ENCODE measurements at places on chromosomes 3 and 15.

DNA sequence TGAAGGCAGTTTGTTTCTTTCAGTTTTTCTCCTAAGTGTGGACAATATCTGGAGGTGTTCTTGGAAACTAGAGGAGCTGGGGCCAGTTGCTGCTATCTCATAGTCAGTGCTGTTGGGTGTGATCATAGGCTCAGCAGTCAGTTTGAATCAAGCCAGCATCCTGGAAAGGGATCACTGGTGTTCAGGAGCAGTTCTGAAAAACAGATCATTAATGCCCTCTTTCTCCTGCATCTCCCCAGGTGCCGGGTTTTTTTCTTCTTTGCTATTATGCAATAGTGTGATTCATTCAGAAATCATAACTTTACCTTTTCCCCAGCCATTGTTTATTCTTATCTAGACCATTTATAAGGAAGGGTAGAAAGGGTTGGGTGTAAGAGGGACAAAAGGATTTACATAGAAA is 24.0 kb downstream of the LNP1 start:
- no peak for DNase-seq

DNA sequence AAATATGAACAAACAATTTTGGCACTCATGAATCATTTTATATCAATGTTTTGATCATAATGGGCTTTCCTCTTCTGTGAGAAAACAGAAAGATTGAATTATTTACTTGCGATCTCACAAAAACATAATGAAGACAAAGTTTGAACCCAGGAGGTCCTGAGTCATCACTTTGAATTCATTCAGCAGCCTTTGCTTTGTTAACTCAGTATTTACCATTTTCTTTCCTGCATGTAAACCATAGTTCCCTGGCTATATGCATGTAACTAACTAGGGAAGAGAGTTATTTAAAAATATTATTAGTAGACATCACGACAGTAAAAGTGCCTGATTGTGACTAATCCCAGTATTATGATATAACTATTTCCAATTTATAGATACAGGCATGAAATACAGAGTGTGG is 1026.2 kb downstream of the PLOD2 start:
- no peak for DNase-seq

GRCh38 chr15:91116113-91117067 is 16.3 kb downstream of the SV2B start:
- DNase-seq, result peak; percentile 20

GRCh38 chr3:191066669-191067068 is 132.4 kb upstream of the OSTN start:
- DNase-seq, result no peak

GRCh38 chr3:28835751-28836150 is 445.1 kb upstream of the RBMS3 start:
- no peak for DNase-seq

- no peak for DNase-seq
These were observed 193.1 kb downstream of the MEIS2 start for GRCh38 chr15:36907295-36907694.

DNA sequence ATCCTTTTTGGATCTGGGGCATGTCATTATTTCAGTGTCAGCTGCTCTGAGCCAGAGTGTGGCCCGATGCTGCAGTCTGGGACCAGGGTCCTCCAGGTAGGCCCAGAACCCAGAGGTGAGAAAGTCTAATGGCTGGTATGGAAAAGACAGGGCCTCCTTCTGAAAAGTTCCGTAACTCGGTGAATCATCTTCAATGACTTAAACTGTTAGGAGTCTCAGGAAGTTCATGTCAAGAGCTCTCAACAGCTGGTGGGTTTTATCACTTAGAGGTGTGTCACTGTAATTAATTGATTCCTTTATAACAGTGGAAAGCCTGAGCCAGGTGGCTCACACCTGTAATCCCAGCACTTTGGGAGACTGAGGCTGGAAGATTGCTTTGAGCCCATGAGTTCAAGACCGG is 28.5 kb upstream of the PDE8A start:
- no peak for DNase-seq

- DNase-seq, result no peak
These were observed 198.6 kb upstream of the SLC2A2 start for GRCh38 chr3:171225165-171225564.

GRCh38 chr3:14587740-14588360 is 47.7 kb upstream of the GRIP2 start:
- peak; percentile 30 for DNase-seq

GRCh38 chr15:89781055-89781454 is 4.9 kb downstream of the MESP2 start:
- no peak for DNase-seq

DNA sequence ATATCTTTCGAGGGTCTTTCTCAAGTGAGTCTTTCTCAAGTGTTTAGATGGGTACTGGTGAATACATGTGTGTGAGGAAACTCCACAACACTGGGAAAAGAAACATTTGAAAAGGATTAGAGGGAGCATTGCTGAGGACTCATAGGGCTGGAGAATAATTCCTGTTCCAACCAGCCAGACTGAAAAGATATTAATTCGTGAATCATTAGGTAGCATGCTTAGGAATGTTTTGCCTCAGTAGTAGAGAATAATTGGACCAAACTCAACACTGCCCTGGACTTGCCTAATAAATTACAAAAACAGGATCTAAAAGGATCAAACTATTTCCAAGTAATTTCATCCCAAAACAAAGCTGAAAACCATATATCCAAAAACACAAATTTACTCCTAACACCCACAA is 17.3 kb downstream of the PP2D1 start:
- DNase-seq, result no peak
